ENCODE measurements at places on chromosomes 5 and 9.
A peak's percentile ranks its signal among the peaks of the same experiment; 100 is the strongest.

DNA sequence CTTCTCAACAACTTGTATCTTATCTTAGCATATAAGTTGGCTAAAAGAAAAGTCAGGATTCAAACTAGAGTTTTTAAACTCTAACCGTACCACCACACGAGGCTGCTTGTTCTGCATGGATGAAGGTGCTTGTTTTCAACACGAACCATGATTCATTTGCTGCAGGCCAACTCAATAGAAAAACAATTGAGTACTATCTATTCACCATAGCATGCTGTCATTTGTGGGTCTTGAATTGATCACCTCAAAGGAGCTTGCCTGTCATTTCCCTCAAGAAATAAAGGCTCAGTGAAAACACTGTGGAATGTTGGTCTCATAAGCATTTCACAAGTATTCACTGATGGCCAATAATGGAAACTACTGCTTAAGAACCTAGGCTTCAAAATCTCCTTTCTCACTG lies 21.0 kb upstream of the GRIA1 start:
- DNase-seq = no peak

GRCh38 chr9:16572005-16572734 lies 298.3 kb downstream of the BNC2 start:
- no peak for DNase-seq

GRCh38 chr9:106880863-106881262 lies 17.9 kb downstream of the ZNF462 start:
- no peak for DNase-seq

DNA sequence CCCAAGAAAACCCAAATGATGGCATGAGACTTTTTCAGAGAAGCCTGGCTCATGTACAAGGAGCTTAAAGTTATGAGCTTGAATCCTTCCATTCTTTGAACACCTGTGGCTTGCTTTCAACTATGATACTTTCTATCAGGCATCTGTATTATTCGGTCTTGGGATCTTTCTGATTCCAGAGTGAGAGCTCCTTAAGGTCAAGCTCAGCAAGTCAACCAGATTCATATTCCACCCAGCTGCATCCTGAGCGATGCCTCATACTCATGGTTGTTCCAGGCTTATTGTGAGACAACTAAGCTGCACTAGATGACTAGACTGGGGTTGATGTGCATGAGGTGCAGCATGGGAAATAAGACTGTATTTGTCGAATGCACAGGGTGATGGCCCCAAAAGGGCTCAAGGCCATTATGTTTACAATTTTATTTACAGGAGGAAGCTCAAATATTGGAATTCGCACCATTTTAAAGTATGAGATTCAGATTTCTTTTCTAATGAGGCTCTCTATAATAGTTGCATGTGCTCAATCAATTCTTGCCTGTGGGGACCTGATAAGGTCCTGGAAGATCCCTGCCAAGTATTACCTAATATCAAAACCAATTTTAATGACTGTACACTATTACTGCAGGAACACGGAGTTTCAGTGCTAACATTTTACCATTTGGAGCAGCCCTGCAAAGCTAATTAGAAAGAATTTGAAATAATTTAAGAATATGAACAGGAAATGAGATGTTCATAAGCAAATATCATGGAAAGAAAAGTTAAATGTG lies 453.8 kb downstream of the SEMA5A start:
- no peak for DNase-seq

GRCh38 chr5:73981704-73982103 lies 355.7 kb downstream of the ARHGEF28 start:
- DNase-seq = no peak

DNA sequence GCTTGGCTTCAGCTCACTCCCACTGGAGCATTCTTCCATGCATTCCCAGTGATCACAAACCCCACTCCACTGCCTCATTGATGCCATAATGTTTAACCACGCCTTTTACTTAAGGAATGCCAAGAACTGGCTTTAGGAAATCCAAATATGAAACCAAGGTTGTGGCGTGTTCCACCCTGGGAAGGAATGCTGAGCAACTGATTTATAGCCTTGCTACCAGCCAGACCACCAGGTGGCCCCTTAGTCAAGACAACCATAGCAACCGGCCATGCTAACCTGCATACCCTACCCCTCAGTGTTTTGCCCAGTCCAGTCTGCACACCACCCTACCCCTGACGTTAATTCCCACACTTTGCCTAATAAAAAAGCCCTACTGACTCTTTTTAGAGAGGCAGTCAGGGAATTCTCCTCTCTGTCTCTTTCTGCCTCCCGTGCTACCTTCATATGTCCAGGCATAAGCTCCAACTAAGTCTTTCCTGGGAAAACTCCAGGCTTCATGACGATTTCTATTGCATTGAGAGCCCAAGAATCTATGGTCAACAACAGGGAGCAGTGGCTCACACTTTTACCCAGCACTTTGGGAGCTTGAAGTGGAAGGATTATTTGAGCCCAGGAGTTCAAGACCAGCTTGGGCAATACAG lies 27.0 kb upstream of the PRRC2B start:
- DNase-seq = no peak

- no peak for DNase-seq
Observed at GRCh38 chr5:109951348-109951747, 261.6 kb downstream of the MAN2A1 start.

- DNase-seq = peak; percentile 23
Observed at GRCh38 chr5:151126199-151126645, 31.4 kb downstream of the ANXA6 start.

GRCh38 chr5:96871027-96871399 lies 5.3 kb upstream of the ERAP2 start:
- no peak for DNase-seq

DNA sequence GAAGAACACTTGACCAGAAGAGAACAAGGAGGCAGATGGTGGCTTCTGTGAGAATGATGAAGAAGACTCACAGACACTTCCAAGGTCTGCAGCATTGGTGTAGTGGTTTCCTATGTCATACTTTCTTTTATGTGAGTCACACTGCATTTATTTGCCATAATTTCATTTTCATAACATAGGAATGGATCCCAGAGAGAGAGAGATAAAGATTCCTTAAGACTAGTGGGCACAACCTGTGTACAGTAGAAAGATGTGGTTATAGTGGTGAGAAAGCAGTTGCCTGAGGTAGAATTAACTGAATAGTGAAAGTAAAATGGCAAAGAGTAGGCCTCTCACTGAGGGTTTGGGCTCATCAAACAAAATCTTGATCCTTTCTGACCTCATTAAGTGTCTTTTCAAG lies 7.6 kb upstream of the CCDC152 start:
- no peak for DNase-seq

DNA sequence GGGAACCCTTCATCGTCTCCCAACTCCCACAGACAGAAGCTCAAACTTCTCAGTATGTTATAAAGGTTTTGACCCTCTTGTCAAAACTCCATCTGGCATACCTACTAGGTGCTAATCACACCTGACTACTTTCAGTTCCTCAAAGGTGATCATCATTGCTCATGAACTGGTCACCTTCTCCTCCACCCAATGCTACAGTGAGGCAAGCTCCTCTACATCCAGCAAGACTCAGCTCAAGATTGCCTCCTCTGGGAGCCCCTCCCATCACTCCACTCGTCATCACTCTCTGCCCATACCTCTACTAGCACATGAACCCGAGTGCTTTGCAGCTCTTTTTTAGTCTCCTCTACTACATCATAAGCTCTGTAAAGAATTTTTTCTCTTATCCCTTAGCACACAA lies 102.4 kb downstream of the LPAR1 start:
- no peak for DNase-seq

DNA sequence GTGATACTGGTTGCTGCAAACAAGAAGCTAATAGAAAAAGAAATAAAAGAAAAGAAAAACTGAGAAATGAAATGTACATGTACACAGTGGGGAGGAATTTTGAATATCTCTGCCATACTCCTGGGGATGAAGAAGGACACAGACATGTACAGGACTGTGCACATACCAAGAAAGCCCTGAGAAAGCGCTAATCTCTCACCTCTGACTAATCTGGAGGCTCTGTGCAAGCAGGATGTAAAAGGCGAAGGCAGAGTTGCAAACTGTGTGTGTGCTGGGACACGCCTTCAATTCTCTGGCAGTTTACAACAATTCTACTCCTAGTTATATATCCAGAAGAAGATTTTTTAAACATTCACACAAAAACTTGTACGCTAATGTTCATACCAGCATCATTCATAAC lies 211.4 kb downstream of the KIAA0825 start:
- no peak for DNase-seq

DNA sequence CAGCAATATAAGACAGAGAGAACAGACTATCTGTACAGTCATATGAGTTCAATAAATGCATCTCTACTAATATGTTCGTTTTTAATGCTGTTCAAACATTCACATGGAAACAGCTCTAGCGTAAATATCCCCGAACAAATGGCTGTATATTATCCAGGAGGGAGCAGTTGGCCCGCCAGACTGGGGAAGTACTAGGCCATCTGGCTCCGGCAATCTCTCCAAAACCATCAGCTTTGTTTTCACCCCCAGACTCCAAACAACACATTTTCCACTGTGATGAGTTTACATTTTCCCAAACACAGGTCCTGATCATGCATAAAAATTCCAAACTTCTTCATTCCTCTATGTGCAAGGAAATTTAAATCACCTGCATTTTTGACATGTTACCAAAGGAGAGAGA lies 8.7 kb downstream of the EBF1 start:
- DNase-seq = no peak

DNA sequence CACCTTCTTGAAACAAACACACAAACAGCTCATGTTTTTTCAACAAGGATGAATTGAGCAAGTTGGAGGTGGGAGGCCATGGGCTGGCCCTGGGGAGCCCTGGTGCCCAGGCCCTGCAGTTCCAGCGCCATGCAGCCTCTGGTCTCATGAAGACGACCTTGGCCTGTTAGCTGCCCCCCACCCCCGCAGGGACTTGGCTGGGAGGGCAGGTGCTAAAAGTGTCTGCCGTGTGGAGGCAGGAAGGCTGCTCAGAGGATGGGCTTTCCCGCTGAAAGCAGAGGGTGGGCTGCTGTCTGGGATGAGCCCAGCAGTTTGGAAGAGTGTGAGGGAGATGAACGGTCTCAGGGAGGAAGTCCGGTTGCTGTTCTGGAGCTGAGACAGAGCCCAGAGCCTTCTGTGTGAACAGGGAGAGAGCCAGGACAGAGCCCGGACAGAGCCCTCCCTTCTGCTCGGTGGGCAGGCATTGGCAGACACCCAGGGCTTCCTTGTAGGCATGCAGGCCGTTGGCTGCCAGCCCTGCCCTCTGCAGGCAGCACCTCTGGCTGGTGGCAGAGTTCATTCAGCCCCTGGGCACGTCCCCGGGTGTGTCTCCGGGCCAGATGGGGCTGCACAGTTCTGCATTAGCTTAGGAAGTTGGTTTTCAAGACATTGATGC lies 18.7 kb downstream of the ROPN1L start:
- DNase-seq = no peak

DNA sequence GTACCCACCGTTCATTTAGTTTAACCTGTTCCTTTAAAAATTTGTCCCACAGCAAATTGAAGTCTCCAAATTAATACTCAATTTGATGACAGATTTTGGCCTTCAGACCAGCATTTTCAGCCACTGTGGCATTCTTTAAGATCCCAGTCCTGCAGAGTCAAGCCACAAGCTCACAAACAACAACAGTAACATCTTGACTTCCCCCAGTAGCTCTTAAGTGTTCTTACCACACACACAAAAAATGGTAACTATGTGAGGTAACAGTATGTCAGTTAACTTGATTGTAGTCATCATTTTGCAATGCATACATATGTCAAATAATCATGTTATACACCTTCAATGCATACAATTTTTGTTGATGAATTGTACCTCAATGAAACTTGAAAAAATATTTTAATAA lies 247.9 kb downstream of the LURAP1L start:
- DNase-seq = no peak

- no peak for DNase-seq
Observed at GRCh38 chr5:125896368-125896767, 526.8 kb upstream of the GRAMD2B start.

GRCh38 chr9:121944711-121945191 lies 148.4 kb downstream of the TTLL11 start:
- DNase-seq = no peak

- DNase-seq = no peak
Observed at GRCh38 chr5:90056911-90057705, 352.4 kb downstream of the CETN3 start.

DNA sequence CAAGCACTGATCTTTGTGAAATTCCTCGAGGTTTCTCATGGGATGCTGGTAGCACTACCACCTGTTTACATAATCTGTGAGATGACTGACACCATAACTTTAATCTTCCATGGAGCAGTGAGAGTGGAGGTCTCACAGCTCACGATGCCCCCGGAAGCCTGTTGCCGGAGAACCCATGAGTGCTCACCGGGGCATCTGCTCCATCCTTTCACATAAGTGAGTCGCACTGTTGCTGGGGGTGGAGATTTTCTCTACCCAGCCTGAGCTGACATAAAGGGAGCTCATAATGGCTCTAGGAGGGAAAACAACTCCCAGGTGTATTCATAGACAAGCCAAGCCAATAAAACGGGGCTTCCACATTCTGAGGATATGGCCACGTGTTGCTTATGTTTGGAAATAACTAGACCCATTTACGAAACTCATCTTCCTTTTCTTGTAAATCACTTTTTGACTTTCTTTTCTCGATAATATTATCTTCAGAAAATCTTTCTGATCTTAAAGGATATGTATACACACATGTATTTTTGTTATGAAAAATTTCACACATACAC lies 11.2 kb upstream of the GFPT2 start:
- no peak for DNase-seq

DNA sequence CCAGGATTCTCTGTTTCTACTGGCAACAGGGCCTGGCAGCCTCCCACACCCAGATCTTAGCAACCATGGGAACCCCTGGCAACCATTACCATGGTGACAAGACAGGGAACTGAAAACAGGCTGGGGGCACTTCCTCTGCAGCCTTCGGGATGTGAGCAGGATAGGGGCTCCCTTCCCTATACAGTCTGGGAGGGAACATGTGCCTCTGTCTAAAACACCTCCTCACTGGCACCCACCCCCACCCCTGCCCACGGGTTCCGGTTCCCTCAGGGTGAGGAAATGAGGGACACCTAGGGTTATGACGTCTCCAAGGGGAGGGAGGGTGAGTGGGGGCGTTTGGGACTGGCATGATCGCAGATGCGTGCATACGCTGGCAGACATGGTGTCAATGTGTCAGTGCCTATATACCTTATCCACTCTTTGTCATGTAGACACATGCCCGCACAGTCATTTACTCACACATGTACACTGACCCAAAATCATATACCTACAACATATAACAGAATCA lies 3.0 kb upstream of the DNAJB5 start:
- no peak for DNase-seq

GRCh38 chr5:133867341-133867740 lies 101.1 kb downstream of the C5orf15 start:
- no peak for DNase-seq

DNA sequence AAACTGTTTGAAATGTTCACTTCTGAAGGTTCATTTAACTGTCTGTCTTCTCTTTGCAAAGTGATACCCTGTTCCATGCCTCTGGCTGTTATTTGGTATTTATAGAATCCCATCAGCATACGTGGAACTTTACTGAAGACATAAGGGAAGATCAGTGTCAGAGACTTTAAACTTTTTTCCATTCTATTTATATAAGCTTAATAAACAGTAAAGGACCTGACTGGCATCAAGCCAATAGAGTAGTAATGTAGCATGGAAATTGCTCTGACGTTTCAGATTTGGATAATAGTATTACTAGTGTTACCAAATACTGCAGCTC lies 94.9 kb upstream of the MINAR2 start:
- no peak for DNase-seq
